Mesothelial cell of epicardium (in vitro differentiated cells): ENCODE measurements at places on chromosomes 7 and 10.

DNA sequence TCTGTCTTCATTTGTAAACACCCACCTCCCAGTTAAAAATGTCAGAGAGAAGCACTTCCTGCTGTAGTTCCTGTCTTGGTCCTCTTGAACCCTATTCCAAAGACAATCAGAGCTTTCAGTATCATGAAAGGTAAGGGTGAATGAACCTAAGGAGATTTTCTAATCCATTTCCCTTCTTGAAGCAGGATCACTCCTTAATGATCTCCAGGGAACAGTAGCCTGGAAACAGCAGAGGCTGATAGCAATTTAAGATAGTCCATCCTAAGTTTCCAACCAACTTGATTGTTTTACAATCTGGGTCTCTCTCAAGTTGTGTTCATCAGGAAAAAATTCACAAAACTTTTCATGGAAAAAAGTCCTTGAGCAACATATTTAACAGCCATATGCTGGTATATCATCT lies 273.6 kb downstream of the NEBL start:
- DNase-seq, result no peak

DNA sequence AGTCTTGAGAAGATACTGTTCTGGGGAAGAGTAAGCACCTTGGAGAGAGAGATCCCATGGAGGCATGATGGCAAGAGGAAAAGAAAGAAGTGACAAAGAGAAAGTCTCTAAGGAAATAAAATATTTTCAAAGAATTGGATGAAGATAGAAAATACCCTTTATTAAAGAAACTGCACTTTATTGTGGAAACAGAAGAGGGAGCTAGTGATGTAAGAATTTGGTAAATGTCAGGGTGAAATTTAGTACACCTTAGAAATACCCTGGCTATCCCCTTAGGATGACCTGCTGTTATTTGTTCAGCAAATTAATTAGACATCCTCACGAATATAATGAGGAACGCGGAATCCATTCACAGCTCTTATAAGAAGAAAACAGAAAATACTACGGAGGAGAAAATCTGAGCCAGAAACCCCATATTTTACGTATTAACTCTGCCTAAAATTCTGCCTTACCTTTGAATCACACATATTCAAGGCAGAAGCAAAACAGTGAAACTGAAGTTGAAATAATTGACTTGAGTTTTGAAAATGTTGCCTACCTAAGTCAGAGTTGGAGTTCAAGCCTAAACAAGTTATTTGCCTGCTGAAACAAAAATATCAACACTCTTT lies 90.7 kb downstream of the TFPI2 start:
- no peak for DNase-seq

GRCh38 chr7:17671956-17672355 lies 268.3 kb downstream of the SNX13 start:
- no peak for DNase-seq

GRCh38 chr10:114930320-114930719 lies 7.7 kb upstream of the TRUB1 start:
- no peak for DNase-seq

DNA sequence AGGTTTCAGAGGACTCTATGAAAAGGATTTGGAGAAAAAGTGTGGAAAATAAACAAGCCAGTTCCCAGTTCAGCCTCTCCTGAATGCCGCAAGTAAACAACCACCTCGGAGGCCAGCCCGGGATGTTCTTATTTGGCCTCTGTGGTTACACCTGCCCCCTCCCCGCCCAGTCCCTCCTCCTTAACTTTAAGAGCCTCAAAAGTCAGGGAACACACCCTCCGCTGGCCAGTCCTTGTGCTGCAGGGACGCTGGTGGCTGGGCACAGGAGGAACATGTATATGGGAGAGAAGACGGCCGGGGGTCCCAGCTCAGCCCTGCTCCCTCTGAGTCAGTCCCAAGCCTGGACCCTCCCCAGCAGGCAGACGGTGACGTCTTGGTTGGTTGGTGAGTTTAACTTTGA lies 6.1 kb downstream of the CHST3 start:
- DNase-seq, result no peak

GRCh38 chr10:70551971-70552422 lies 50.5 kb downstream of the PRF1 start:
- DNase-seq, result no peak

GRCh38 chr7:39100270-39100669 lies 122.6 kb downstream of the POU6F2 start:
- DNase-seq, result no peak

GRCh38 chr10:17209302-17209701 lies 7.8 kb upstream of the TRDMT1 start:
- DNase-seq, result no peak

GRCh38 chr10:119362122-119362521 lies 154.8 kb downstream of the GRK5 start:
- no peak for DNase-seq

GRCh38 chr7:30136743-30137485 lies 2.1 kb downstream of the MTURN start:
- no peak for DNase-seq

DNA sequence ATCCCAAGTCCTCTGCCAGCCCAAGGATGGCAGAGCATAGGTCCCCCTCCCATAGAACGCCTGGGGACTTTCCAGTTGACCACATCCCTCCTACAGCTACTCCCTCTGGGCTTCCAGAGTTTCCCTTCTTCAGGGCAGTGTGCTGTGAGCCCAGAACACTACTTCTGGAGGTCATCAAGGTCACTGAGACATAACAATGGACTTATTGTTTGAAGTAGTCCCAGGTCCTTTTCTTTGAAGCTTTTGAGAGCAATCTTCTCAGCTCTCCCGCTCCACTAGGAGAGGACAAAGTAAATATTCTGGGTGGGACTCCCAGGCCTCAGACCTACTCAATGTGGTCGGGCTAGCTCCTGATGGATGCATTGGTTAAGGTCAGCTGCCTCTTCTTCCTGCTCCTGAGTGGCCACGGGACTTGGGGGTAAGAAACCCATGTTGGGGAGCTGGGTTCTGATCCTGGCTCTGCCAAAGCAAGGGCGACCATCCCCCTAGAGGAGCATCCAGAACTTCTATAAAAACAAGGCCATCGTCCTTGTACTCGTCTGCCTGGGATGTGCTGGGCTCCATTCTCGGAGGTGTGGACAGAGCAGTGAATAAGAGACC lies 83.5 kb upstream of the DDC start:
- peak; percentile 21 for DNase-seq

DNA sequence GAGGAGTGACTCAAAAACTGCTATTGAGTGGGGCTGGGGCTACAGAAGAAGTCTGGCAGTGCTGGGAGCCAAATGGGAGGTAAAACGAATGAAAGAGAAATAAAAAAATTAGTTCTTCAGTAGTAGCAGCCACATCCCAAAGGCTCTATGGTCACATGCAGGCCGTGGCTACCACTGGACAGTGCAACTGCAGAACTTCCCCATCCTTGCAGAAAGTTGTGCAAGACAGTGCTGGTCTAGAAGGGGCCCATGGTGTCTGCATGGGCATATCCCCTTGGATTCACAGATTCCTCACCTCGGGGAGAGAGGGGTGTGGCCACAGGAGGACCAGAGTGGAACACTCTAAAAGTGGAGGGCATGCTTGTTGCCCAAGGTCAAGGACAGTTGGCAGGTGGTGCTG lies 47.6 kb downstream of the RPS24 start:
- no peak for DNase-seq

DNA sequence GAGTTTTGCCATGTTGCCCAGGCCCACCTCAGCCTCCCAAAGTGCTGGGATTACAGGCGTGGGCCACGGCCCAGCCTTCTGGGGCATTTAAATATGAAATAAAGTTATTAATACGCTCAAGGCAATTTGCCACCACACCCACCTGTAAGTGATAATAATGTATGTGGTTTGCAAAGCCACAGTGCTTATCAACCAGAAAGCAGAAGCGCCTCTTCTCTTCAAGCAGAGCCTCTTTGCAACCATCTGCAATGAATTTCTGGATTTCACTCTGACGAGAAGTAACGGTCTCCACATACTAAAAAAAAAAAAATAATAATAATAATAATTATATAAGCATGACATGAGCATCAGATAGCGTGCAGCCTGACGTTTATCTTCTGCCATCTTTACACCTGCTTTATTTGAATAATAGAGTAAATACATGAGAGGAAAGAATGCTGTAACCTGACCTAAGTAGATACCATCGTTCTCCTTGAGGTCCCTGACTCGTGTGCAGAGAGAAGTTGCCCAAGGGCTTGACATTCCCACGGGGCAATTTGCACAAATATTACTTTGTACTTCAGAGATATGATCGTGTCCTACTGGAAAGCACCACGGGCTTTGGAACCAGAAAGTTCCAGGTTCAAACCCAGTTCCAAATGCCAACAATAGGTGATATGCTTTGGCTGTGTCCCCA lies 34.0 kb downstream of the BRI3 start:
- DNase-seq, result no peak

- DNase-seq, result no peak
Observed at GRCh38 chr7:152541892-152542291, 106.1 kb upstream of the KMT2C start.

- DNase-seq, result peak; percentile 69
Observed at GRCh38 chr7:100247152-100247757, 27.5 kb downstream of the PVRIG start.

- DNase-seq, result no peak
Observed at GRCh38 chr7:114160925-114161324, 242.1 kb upstream of the PPP1R3A start.

GRCh38 chr10:5449823-5450222 lies 37.5 kb downstream of the NET1 start:
- no peak for DNase-seq
